ENCODE measurements at places on chromosomes 2 and 18.

DNA sequence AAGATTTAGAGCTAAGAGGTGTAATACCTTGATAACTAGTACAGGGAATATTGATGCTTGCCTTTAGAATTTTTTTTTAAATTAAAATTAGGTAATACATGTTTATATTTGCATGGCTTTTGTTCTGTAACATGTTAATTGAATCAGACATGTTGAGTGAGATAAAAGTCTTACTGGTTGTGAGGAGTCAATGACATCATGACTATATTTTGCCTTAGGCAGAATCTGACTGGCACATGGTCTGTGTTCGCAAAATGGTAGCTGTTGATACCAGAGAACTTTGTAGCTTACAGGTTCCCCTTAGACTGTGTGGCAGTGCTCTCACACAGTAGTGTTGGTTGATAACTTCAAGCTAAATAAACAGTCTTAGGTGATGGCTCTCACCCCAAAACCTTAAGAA lies 199.7 kb downstream of the PTPRM start:
- no peak for DNase-seq

- DNase-seq: no peak
These were observed 27.5 kb downstream of the MALT1 start for GRCh38 chr18:58698701-58699193.

- DNase-seq: no peak
These were observed 252.6 kb upstream of the LINC00305 start for GRCh38 chr18:64401268-64402060.

GRCh38 chr2:224162122-224162521 lies 123.0 kb upstream of the SERPINE2 start:
- DNase-seq: no peak

DNA sequence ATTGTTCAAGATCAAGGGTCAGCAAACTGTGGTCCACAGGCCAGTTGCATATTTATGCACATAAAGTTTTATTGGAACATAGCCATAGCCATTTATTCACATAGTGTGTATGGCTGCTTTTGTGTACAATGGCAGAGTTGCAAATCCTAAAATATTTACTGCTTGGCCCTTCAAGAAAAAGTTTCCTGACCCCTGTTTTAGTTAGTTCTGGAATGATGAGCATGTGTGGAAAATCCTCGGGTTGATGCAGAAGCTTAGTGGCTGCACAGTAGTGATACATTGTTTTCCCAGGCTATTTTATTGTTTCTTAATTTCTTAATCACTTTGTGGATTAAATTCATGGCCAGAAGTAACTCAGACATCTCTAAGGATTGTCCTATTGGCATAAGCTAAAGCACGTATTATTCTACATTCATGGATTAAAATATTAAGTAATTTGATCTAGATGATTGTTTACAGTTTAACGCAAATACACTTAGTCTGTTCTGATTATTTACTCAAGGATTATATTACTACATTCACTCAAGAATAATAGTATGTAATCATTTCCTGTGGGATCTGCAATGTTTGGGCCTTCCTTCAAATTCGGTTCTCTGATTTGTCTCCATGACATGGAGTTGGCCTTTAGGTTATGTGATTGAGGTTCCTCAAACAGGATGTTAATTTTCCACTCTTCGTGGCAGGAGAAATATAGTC lies 165.5 kb downstream of the TMEM247 start:
- no peak for DNase-seq

GRCh38 chr2:240257940-240258580 lies 117.6 kb upstream of the OTOS start:
- DNase-seq: no peak

DNA sequence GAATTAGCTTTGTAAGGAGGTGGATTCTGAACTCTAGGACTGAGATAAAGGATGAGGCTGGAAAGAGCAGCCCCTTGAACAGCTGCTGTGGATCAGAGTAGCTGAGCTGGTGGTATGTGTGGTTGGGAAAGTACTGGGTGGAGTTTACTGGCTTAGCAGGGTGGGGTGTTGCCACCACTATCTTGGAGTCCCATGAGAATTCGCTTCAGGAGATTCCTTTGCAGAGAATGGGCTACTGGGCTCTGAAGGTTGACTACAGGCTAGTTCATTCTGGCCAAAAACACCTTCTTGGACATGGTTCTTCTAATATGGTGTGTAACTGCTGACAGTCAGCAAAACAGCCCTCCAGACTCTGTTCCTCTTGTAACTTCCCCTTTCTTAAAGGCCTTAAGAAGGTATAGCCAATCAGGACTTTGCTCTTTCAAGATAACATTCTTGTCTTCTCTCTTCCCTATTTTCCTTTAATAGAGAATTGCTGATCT lies 52.7 kb downstream of the TET3 start:
- DNase-seq: no peak

GRCh38 chr2:102591491-102592045 lies 27.8 kb upstream of the SLC9A2 start:
- no peak for DNase-seq

Measured in activated CD4-positive, alpha-beta T cell treated with anti-CD3 and anti-CD28 coated beads for 4 hours (primary cell).